ENCODE measurements at places on chromosomes 3 and 15.

GRCh38 chr3:171776839-171777583 lies 33.3 kb downstream of the PLD1 start:
- no peak for DNase-seq

- DNase-seq = no peak
Observed at GRCh38 chr3:18127174-18127858, 297.8 kb downstream of the SATB1 start.

DNA sequence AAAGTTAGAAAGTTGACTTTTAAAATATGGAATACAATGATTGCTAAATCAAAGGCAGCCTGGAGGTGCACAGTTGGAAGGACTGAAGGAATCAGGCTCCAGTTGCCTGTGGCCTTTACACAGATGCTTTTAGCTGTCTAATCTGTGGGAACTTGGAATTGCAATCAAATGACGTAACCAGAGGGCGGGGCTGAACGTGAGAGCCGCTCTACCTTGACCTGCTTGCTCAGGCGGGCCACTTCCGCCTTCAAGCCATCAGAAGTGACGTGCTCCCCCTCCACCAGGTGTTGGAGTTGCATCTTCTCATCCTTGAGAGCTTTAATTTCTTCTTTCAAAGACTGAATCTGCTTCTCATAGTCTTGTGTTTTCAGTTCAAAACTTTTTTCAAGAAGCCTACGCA lies 37.7 kb upstream of the GNB5 start:
- DNase-seq = no peak

DNA sequence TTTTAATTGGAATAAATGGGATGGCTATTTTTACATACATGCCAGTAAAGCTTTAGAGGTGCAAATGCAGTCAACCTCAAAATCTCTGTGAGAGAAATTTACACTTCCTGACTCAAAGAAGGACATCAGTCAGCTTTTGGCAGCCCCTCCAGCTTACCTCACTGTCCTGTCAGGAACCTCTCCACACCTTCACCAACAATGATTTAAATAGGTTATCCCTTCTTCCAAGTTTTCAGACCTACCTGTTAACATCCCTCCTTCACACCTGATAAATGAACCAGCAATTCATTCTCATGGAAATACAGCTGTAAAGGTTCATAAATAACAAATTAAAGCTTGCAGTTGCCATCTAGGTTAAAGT lies 286.1 kb downstream of the SHOX2 start:
- no peak for DNase-seq

GRCh38 chr3:188134856-188135255 lies 19.1 kb upstream of the LPP start:
- no peak for DNase-seq

All from stimulated activated CD8-positive, alpha-beta memory T cell treated with anti-CD3 and anti-CD28 coated beads, Interleukin-7, amount 100 ng/mL, for 1 hour (primary cell).